ENCODE measurements at places on chromosomes 3 and 15.

DNA sequence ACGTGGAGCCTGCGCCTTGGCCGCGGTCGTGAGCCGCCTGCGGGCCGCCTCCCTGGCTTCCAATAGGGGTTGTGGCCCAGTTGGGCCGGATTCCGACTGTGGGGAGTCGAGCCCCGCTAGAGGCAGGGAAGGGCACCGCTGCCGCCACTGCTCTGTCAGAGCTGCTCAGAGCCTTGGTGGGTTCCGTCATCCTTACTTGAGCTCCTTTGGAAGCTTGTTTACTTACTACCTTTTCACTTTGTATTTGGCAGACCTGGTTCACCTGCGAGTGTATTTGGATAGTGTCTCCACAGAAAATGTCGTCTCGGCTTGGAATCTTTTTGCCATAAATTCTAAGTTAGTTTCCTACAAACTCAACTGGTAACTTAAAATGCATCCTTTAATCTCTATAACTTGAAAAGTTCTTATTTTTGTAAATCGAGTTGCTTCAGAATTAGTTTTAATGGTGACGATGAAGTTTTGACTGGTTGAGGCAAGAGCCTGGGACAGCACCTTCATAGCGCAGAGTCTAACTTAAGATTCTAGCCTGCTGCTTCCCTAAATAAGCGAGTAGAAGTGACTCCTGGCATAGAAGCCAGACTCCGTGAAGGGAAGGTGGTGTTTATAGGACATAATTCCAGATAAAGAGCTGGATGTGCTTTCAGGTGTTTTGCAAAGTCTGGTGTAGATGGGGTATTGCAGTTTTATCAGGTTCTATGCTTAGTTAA lies 800 bp downstream of the DAG1 start:
- DNase-seq = no peak

- DNase-seq = no peak
Observed at GRCh38 chr3:52606373-52607085, 70.1 kb downstream of the UQCC5 start.

DNA sequence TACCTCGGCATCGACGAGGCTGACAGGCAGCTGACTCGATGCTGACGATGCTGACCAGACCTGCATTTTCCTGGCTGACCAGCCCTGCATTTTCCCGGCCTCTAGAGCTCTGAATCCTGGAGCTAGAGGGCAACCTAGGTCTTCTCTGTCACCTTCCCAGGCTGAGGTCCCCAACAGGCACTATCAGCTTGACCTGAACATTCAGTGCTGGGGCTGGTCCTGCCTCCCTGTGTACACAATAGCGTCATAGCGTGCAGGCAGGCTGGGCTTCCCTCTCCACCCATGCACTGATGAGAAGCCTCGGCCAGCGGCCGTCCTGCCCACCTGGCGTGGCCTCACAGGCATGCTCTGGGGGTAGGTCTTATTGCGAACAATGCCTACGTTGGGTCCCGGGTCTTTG lies 62.3 kb upstream of the SNRPA1 start:
- DNase-seq = no peak

GRCh38 chr3:96977671-96978070 lies 163.3 kb downstream of the EPHA6 start:
- DNase-seq = no peak

GRCh38 chr3:115693868-115694267 lies 70.6 kb downstream of the GAP43 start:
- DNase-seq = no peak

- DNase-seq = no peak
Observed at GRCh38 chr3:194592798-194593752, 40.1 kb downstream of the TMEM44 start.

GRCh38 chr15:63234451-63234870 lies 42.9 kb upstream of the APH1B start:
- no peak for DNase-seq

DNA sequence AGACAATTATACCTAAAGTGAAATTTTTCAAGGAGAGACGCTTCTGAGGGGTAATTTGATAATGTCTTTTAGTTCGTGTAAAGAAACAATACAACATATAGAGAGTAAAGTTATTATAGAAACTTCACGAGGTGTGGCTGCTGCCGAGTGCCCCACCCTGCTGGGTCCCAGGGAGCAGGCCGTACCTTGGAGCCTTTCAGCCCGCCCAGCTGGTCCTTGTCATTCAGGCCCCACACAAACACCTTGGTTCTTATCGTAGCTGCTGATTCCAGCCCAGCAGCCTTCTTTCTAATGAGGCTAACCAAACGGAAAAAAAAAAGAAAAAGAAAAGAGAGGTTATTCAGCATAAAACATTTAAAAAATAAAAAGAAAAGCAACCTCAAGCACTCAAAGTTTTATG lies 83.1 kb upstream of the OCA2 start:
- DNase-seq = no peak

DNA sequence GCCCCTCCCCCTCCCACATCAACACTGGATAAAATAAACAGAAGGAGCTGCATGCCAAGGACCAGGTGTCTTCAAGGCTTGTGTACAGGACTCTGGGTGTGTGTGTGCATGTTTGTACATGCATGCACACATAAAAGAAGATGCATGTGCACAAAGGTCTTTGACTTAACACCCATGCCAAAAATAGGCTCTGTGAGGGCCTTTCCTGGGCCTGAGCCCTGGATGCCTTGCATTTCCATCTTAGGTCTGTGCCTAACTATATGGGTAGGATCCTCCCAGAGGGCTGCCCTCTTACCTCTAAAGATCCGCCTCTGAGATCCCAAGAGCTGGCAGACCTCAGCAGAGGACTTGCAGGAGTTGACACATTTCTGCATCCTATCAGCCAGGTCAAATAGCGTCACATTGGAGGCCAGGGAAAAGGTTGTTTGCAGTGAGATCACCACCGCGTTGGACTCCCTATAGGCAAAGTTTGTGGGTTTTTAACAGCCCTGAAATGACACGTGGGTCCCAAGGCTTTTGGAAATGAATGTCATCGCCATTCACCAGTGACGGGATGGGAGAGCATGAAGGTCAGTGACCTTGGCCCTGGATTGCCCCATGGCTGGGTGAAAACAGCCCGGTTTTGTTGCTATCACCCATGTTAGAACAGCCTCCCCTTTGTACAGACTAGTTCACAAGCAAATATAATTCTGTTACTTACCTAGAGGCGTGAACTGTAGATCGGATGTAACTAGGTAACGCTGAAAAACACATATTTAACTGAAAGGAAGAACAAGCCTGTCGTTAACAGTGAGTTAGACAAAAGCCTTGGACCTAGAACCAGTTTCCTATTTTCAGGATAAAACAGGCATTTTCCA lies 54.0 kb downstream of the HEG1 start:
- no peak for DNase-seq

DNA sequence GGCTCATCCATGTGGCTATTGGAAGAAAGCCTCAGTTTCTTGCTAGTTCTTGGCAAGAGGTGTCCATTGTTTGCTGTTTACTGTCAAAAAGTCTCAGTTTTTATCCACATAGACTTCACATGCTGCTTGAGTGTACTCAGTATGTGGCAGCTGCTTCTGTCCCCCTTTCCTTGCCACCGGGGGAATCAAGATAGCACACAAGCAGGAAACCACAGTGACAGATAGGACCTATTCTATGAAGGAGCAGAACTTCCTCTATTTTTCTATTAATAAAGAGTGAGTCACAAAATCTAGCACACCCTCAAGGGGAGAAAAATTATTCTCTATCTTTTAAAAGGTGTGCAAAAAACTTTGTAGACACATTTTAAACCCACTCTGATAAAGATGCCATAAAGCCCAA lies 121.4 kb upstream of the GMNC start:
- no peak for DNase-seq
